Breast epithelium (tissue), 4 donors: ENCODE measurements at places on chromosomes 5 and 9. TPM values are rescaled to one million over a fixed set of nuclear protein-coding genes. Genes with fewer than 3 reads are reported as not detected.

Gene SDHA
- 71.1 TPM for total RNA-seq

Gene CD74
- total RNA-seq = 393 TPM

Gene FGF10
- 60.5 TPM for total RNA-seq

Gene SLC2A6
- total RNA-seq = 2.0 TPM

Gene NR5A1
- total RNA-seq = not detected

Gene PCDHB13
- 3.7 TPM for total RNA-seq

Gene SLC34A1
- not detected for total RNA-seq

Gene DMRT3
- total RNA-seq = 0.33 TPM

Gene SLC34A3
- total RNA-seq = not detected

Gene SPINK7
- not detected for total RNA-seq

Gene SLC27A6
- total RNA-seq = 0.48 TPM

Gene SEMA5A
- total RNA-seq = 35.4 TPM

Gene PRUNE2
- total RNA-seq = 12.0 TPM

Gene TCF7
- 8.0 TPM for total RNA-seq

Gene ACSL6
- total RNA-seq = 0.33 TPM

Gene THOC3
- 20.5 TPM for total RNA-seq

Gene FAM193B
- 81.5 TPM for total RNA-seq

GRCh38 chr5:151592855-151593408, 1.8 kb upstream of the FAT2 start:
- no peaks in the 10 kb centered on the region for H3K36me3 ChIP-seq
- no peaks in the 10 kb centered on the region for H3K4me1 ChIP-seq
- H3K27ac ChIP-seq = peak overlapping the region; percentile 32
- DNase-seq = no peak
- H3K27me3 ChIP-seq = no peaks in the 10 kb centered on the region

- DNase-seq = no peak
- no peaks in the 10 kb centered on the region for H3K27me3 ChIP-seq
- no peak overlapping the region for H3K4me3 ChIP-seq
- no peaks in the 10 kb centered on the region for H3K4me1 ChIP-seq
Observed at GRCh38 chr5:146205499-146206202, 2.2 kb downstream of the RBM27 start.

- H3K4me3 ChIP-seq = no peak overlapping the region
- DNase-seq = no peak
- no peak overlapping the region for H3K27ac ChIP-seq
- H3K4me1 ChIP-seq = no peaks in the 10 kb centered on the region
- H3K27me3 ChIP-seq = no peaks in the 10 kb centered on the region
Observed at GRCh38 chr5:168137265-168137664, 154.2 kb upstream of the WWC1 start.

- H3K4me3 ChIP-seq = no peak overlapping the region
- peaks cover 80% of the 10 kb centered on the region for H3K27me3 ChIP-seq
- H3K36me3 ChIP-seq = no peaks in the 10 kb centered on the region
- H3K27ac ChIP-seq = no peak overlapping the region
Observed at GRCh38 chr5:181111010-181111409, 20.0 kb downstream of the OR2V1 start.

- H3K27me3 ChIP-seq = peaks cover 10% of the 10 kb centered on the region
- no peaks in the 10 kb centered on the region for H3K4me1 ChIP-seq
- H3K36me3 ChIP-seq = no peaks in the 10 kb centered on the region
- H3K27ac ChIP-seq = no peak overlapping the region
Observed at GRCh38 chr9:97940741-97941140, 2.8 kb upstream of the HEMGN start.

- no peak overlapping the region for H3K27ac ChIP-seq
- H3K4me3 ChIP-seq = no peak overlapping the region
- no peak for DNase-seq
- no peaks in the 10 kb centered on the region for H3K4me1 ChIP-seq
Observed at GRCh38 chr5:58496488-58496887, 5.3 kb downstream of the GAPT start.

- H3K27ac ChIP-seq = no peak overlapping the region
- H3K36me3 ChIP-seq = no peaks in the 10 kb centered on the region
- no peak for DNase-seq
Observed at GRCh38 chr5:13591621-13592020, 352.9 kb downstream of the DNAH5 start.

DNA sequence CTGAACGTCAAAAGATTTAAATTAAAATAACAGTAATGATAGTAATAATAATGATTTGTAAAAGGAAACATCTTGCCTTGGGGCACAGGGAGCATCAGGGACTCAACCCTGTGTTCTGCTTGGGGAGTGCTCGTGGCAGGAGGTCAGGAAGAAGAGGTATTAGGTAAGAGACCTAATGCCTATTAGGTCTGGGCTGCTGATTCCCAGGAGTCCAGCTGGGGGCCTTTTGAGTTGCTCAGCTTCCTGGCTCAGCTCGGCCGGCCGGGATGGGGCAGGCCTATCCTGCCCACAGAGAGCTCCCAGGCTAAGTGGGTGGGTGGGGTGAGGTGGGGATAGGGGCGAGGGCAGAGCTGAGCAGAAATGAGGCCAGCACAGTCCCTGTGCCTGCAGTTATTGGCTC, 17.5 kb downstream of the LMX1B start:
- peaks cover 13% of the 10 kb centered on the region for H3K4me1 ChIP-seq
- peaks cover 7% of the 10 kb centered on the region for H3K27me3 ChIP-seq
- H3K27ac ChIP-seq = no peak overlapping the region

GRCh38 chr9:107615321-107615720, 125.8 kb upstream of the KLF4 start:
- no peak for DNase-seq
- H3K36me3 ChIP-seq = no peaks in the 10 kb centered on the region
- H3K4me3 ChIP-seq = no peak overlapping the region
- peak overlapping the region; percentile 27 for H3K27ac ChIP-seq

DNA sequence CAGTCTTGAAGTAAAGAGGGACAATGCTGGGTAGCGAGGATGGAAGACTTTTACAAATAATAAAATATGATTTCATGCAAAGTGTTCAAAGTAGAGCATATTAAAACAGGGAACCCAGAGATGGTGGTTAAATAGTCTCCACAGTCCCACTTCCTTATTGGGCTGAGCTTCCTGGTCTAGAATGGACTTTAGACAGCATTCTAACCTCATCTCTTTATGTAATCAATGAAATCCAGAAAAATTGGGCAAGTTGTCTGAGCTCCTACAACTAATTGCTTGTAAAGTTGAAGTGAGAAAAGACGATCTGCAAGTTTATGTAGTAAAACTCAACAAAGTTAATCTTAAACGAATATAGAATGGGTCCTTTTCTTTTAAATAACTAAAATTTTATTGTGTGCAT, 328.9 kb downstream of the PJA2 start:
- no peak overlapping the region for H3K27ac ChIP-seq
- no peaks in the 10 kb centered on the region for H3K36me3 ChIP-seq

- H3K4me1 ChIP-seq = no peaks in the 10 kb centered on the region
- no peak overlapping the region for H3K27ac ChIP-seq
- H3K36me3 ChIP-seq = no peaks in the 10 kb centered on the region
- H3K4me3 ChIP-seq = no peak overlapping the region
Observed at GRCh38 chr9:123438821-123439220, 82.8 kb downstream of the CRB2 start.

GRCh38 chr5:136613230-136613629, 247.9 kb upstream of the TRPC7 start:
- no peaks in the 10 kb centered on the region for H3K4me1 ChIP-seq
- DNase-seq = no peak
- H3K27me3 ChIP-seq = no peaks in the 10 kb centered on the region
- no peaks in the 10 kb centered on the region for H3K36me3 ChIP-seq
- no peak overlapping the region for H3K27ac ChIP-seq

- DNase-seq = no peak
- no peaks in the 10 kb centered on the region for H3K27me3 ChIP-seq
- H3K4me1 ChIP-seq = no peaks in the 10 kb centered on the region
- no peak overlapping the region for H3K4me3 ChIP-seq
Observed at GRCh38 chr5:160458806-160459800, 37.4 kb downstream of the PTTG1 start.
